ENCODE measurements at places on chromosomes 1 and 21. TPM values are rescaled to one million over a fixed set of nuclear protein-coding genes. Genes with fewer than 3 reads are reported as not detected.
A peak's percentile ranks its signal among the peaks of the same experiment; 100 is the strongest.

TEKT2 gene
- total RNA-seq = 2.2 TPM

DNA sequence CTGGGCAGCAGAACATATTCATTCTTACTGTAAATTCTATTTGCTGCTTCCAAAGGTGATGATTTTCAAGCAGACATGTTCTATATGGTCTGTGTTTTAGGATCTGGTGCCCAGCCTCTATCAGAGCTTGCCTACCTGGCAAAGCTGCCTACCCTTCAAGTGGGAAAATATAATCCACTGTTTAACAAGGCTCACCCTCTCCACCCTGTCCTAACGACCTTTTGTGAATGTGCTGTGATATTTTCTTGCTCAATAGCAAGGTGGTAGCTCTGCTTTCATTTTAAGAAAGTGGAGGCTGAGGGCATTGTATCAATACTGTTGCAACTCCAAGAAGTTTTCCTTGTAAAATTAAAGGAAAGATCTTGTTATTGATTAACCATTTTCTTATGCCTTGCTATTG is 26.0 kb upstream of the AGO1 start:
- H3K27ac ChIP-seq = no peak overlapping the region
- no peaks in the 10 kb centered on the region for H3K4me1 ChIP-seq
- H3K4me3 ChIP-seq = no peak overlapping the region
- H3K27me3 ChIP-seq = no peaks in the 10 kb centered on the region

GRCh38 chr21:25494804-25495203 is 112.5 kb downstream of the MRPL39 start:
- no peaks in the 10 kb centered on the region for H3K4me1 ChIP-seq
- H3K27me3 ChIP-seq = no peaks in the 10 kb centered on the region
- no peaks in the 10 kb centered on the region for H3K36me3 ChIP-seq

DNA sequence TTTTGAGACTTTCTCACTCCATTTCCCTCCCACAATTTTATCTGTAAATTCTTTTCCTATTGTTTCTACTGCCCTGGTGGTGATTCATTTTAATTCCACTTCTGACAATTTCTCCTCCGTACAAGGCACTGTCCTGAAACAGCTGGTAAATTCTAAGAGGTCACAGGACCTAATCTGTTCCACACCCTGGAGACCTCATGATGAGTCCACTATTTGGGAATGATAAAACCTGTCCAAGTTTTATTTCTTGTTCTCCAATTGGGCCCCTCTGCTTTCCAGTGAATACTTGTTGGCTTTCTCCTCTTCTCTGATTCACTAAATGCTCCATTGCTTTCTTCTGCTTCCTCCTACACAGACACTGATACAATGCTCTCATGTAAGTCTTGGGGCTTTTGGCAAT is 343.1 kb upstream of the DUSP10 start:
- H3K27me3 ChIP-seq = no peaks in the 10 kb centered on the region
- H3K4me3 ChIP-seq = no peak overlapping the region
- no peak for DNase-seq

GRCh38 chr1:64248065-64248464 is 44.6 kb downstream of the UBE2U start:
- DNase-seq = no peak
- H3K27me3 ChIP-seq = no peaks in the 10 kb centered on the region
- H3K27ac ChIP-seq = no peak overlapping the region
- no peaks in the 10 kb centered on the region for H3K4me1 ChIP-seq
- H3K36me3 ChIP-seq = no peaks in the 10 kb centered on the region

GRCh38 chr1:11109047-11109760 is 9.5 kb upstream of the EXOSC10 start:
- peak overlapping the region; percentile 79 for H3K27ac ChIP-seq
- H3K36me3 ChIP-seq = peaks cover 55% of the 10 kb centered on the region
- H3K4me3 ChIP-seq = no peak overlapping the region
- no peak for DNase-seq
- no peaks in the 10 kb centered on the region for H3K27me3 ChIP-seq

DNA sequence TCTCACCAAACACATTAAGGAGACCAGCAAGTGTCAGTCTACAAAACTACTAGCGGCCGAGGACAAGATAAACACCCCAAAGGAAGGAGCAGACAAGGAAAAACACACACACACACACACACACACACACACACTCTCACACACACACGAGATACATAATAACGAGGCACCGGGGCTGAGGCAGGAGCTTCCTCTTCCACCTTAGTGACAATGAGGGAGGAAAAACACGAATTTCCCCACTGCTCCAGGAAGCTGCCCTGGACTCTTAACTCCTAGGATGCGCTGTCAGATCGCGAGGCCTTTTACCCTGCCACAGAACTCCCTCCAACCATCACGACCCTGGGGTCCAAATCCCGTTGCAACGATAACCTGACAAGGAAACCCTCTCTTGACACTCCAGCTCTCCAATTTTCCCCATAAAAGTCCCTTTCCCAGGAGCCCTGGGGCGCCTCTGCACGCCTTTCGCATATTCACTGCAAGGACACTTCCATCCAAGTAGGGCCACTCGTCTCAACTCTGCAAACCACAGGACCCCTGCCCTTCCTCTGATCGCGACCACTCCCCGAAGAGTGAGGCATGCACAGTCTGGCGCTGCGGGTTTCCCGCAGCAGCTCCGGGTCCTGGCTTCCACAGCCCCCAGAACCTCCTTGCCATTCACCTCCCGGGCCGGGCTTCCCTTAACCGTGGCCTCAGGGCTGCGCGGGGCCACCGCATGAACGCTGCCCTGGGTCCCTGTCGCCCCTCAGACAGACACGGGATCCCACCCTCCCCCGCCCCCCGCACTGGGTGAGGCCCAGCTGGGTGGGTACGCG is 581 bp downstream of the ETV3 start:
- H3K27ac ChIP-seq = peak overlapping the region; percentile 97
- H3K36me3 ChIP-seq = peaks cover 16% of the 10 kb centered on the region
- H3K4me1 ChIP-seq = peaks cover 16% of the 10 kb centered on the region

- DNase-seq = no peak
- no peak overlapping the region for H3K27ac ChIP-seq
- peaks cover 6% of the 10 kb centered on the region for H3K4me1 ChIP-seq
Measured at GRCh38 chr1:1199141-1199960, 7.0 kb downstream of the TNFRSF18 start.
